NCI-H524 (cell line): ENCODE measurements at places on chromosomes 11 and 22.

- DNase-seq: no peak
These were observed 55.9 kb downstream of the CERK start for GRCh38 chr22:46682011-46682731.

DNA sequence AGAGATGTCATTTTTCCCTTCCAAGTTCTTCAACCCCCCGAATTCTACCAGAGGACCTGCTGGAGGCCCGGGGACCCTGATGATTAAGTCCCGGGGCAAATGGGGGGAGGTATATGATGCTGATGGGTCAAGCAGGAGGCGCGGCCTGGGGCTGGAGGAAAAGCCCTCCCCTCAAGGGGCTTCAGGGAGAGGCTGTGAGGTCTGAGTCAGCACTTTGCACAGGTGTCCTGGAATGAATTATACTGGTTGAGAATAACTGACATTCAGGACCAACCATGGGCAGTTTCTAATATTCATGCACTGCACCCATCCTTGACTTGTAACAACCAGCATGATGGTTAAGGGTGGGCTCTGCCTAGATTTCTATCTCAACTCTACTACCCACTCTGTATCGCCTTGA lies 146.8 kb upstream of the SYT13 start:
- no peak for DNase-seq

GRCh38 chr11:119530509-119530908 lies 107.5 kb upstream of the THY1 start:
- DNase-seq: no peak

- no peak for DNase-seq
These were observed 75.0 kb upstream of the AMPD3 start for GRCh38 chr11:10379871-10380568.

- peak; percentile 39 for DNase-seq
These were observed 30.8 kb upstream of the LRRC10B start for GRCh38 chr11:61477727-61478148.

- peak; percentile 8 for DNase-seq
These were observed 1.1 kb downstream of the HYOU1 start for GRCh38 chr11:119055901-119056300.

DNA sequence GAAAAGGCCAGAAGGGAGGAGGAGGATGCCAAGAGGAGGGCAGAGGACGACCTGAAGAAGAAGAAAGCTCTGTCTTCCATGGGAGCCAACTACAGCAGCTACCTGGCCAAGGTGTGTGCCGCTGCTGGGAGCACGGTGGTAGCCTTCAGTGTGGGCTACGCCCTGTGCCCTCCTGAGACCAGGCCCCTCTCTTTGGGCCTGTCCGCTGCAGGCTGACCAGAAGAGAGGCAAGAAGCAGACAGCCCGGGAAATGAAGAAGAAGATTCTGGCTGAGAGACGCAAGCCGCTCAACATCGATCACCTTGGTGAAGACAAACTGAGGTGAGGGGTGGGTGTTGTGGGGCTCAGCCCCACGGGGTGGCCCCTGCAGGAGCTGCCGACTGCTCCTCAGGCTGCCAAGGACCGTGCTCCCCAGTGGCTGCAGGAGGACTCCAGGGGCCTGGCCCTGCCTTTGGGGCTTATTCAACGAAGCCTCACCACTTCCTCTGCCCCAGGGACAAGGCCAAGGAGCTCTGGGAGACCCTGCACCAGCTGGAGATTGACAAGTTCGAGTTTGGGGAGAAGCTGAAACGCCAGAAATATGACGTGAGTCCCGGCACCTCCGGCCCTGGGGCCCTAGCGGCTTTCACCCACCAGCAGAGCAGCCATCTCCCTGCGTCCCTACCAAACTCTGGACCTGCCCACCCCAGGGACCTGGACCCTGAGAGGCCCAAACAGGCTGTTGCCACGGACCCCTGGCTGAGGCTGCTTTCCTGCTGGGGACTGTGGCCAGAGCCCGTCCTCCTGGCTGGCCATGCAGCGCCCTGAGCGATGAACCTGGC lies 12.6 kb upstream of the MRPL23 start:
- no peak for DNase-seq

DNA sequence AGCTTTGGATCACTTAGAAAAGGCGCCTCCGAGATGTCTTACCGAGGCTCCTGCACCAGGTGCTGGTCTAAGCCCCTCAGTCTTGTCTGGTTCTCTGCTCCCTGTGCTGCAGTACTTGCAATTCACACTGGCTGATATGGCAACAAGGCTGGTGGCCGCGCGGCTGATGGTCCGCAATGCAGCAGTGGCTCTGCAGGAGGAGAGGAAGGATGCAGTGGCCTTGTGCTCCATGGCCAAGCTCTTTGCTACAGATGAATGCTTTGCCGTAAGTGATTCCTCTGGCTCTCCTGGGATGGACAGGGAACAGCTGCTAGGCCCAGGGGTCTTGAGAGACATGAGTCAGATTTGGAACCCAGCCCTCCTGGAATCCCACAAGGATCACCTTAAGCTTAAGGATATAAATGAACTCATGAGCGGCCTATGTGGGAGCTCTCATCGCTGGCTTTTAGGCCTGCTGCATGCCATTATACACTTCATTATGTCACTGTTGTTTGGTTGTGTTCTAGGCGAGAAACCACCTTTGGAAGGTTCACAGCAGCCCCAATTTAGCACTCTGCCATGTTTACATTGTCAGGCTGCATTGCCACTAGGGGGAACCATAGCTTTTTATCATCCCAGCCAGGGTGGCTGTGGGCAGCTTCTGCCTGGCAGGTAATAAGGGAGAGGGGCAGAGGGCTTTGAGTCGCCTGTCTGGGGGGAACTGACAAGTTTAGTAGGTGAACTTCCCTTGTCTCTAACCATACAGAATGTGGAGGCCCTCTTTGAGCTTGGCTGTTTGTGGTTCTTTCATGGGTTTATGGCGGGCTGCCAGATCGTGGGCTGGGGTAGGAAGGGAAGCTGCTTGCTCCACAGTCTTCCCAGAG lies 8.5 kb downstream of the ACAD8 start:
- DNase-seq: peak; percentile 47

DNA sequence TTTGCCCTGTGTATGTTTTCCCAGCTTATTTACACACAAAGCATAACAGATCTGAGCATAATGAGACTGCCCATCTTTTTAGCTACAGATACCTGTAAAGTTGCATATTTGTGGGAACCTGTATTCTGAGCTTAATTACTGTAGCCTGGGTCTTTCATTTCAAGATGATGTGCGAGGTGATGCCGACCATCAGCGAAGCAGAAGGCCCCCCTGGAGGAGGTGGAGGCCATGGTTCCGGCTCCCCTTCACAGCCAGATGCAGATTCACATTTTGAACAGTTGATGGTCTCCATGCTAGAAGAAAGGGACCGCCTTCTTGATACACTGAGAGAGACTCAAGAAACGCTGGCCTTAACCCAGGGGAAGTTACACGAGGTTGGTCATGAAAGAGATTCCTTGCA lies 1.5 kb downstream of the PPFIA1 start:
- DNase-seq: no peak

DNA sequence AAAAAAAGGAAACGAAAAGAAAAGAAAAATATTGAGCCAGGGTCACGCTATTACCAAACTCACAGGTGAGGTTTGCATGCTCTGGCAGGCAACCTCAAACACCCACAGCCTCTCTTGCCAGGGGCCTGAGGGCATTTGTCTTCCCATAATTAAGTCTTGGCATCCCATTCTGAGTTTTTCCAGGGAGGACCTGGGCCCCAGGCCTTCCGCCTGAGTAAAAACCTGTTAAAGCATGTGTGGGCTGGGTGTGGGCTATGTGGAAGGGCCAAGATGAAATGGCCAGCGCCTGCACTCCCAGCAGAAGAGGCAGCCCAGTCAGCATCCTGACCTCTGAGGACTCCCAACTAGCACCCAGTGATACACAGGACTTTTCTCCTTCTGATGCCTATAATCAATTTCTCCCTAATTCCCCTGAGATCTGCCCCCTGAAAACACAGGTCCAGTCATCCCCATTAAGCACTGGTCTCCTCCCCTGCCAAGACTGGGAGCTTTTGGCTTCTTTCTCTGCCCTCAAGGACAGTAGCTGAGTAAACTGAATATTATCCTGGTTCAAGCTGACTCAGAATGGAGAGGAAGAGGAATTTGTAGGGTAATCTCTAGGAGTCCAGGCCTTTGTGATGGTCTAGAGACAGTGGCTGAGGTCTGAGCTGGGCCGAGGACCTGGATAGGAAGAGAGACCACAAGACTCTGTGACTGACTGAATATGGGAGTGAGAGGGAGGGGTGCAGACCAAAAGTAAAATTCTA lies 35.6 kb upstream of the ACER3 start:
- no peak for DNase-seq

DNA sequence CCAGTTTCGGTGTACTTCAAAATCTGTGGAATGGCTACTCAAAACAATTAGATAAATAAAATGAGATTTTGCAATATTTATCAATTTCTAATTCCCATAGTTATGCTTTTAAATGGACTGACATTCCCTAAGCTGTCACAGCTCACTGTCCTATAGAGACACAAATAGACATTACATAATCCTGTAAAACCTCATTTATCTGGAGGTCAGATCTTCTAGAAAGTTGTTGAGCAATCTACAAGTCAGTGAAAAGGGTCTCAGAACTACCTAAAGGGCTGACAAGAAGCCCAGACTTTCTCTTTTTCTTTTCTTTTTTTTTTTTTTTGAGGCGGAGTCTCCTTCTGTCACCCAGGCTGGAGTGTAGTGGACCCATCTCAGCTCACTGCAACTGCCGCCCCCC lies 12.0 kb downstream of the ALG8 start:
- no peak for DNase-seq

GRCh38 chr11:60862171-60862570 lies 5.2 kb upstream of the ZP1 start:
- no peak for DNase-seq

GRCh38 chr11:55345306-55345705 lies 2.3 kb downstream of the OR4A16 start:
- no peak for DNase-seq

DNA sequence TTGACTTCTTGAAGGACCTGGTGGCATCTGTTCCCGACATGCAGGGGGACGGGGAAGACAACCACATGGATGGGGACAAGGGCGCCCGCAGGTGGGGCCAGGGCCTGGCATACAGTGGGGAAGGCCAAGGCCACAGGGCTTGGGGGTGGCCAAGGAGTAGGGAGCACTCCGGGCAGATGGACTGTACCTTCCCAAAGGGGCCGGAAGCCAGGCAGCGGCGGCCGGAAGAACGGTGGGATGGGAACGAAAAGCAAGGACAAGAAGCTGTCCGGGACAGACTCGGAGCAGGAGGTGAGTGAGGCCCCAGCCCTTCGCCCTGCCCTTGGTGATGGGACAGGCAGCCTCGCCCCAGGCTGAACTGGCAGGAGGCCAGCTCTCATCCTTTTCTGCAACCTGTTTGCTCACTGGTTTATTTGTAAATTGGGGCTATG lies 1.2 kb downstream of the DRAP1 start:
- DNase-seq: no peak

DNA sequence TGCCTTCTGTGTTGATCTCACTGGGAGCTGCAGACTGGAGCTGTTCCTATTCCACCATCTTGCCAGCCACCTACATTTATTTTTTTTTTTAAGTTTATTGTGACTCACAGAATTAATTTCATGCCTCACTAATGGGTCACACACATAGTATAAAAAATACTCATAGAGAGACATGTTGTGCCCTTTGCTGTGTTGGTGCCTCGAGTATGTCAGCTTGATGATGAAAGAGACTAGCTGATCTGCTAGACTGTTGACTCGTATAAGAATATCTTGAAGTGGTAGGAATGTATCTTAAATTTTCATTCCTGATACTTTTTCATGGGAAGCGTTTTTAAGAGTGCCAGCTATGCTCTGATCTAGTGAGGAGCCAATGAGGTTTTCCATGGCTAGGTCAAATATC lies 28.6 kb upstream of the AMPD3 start:
- DNase-seq: no peak

DNA sequence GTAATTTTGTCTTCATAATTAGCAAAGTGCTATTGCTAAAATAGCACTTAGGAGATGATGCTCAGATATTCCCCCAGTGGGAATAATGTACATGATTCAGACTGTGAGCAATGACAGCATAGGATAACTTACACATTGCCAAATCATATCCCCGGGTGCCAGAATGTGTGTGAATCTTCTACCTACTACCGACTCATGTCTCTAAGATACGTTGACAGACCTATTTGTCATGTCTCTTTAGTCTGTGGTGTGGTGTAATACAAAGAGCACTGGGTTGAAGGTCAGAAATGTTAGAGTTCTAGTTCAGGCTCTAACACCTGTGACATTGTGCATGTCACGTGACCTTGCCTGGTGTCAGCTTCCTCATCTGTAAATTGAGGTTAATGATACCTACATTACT lies 31.0 kb upstream of the PICALM start:
- no peak for DNase-seq

DNA sequence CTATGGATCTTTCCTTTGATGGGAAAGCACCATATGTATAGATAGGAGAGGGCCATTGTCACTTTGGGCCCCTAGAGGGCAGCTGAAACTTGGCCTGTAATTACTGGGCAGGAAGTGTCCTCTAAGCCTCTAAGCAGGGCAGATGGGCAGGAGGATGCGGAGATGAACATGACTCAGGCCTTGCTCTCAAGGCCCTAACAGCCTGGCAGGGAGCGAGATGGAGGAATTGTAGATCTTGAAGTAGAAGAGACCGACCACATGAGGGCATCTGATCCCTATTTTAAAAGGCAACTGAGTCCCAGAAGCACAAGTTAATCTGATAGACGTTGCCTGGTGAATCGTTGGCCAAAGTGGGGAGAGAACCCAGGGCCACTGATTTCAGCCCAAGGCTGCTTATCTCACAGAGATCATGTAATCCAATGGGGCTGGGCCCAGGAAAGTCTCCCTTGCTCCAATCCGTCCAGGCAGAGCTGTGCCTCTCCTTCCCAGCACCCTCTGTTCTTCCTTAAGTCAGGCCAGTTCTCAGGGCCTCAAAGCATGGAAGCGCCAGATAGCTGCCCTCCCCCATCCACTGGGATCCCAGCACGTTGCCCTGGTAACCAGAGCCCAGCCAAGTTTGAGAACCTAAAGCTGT lies 2.5 kb upstream of the SEPTIN3 start:
- DNase-seq: peak; percentile 98

- no peak for DNase-seq
These were observed 1374.2 kb downstream of the FAM181B start for GRCh38 chr11:81359476-81359875.

GRCh38 chr22:27684901-27685300 lies 116.7 kb downstream of the MN1 start:
- no peak for DNase-seq

GRCh38 chr11:102293873-102294601 lies 23.2 kb upstream of the BIRC3 start:
- no peak for DNase-seq

DNA sequence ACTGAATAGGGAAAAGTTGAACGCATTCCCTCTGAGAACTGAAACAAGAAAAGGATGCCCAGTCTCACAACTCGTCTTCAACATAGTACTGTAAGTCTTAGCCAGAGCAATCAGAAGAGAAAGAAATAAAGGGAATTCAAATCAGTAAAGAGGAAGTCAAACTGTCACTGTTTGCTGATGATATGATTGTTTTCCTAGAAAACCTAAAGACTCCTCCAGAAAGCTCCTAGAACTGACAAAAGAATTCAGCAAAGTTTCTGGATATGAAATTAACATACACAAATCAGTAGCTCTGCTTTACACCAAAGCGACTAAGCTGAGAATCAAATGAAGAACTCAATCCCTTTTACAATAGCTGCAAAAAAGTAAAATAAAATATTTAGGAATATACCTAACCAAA lies 471.2 kb upstream of the CNTN5 start:
- DNase-seq: no peak
